ENCODE measurements at places on chromosomes 16 and 17.

- DNase-seq, result no peak
These were observed 341.5 kb downstream of the SNX29 start for GRCh38 chr16:12317856-12318537.

DNA sequence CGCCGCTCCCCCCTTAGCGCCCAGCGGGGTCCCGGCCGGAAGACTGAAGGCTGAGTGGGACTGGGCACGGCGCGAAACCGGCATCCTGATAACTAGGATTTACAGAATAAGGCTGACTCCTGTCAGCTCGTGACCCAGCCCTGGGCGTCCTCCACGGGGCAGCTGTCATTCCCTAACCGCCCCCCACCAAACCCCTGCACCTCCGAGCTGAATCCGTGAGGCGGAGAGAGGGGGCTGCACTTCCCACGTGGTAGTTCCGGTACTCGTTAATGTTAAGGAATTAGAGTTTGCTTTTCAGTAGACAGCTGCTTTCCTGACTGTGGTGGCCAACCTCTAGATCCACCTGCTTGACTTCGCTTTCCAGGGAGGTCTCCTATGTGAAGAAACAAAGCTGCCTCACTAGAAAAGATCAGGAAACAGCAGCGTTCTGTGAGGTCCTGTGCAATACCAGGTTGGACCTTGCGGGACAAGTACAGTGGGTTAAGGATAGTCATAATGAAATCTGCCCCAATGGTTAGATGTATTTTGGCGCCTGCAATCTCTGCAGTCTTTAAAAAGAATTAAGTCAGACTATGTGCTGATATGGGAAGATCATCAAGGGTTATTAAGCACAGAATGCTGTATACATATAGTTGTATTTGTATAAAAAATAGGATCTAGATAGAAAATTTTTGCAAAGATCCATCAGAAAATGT lies 1.1 kb upstream of the WBP2 start:
- DNase-seq, result no peak

- DNase-seq, result peak; percentile 45
These were observed 28.1 kb upstream of the LGALS9 start for GRCh38 chr17:27602721-27603420.

GRCh38 chr16:72786606-72787005 lies 261.3 kb downstream of the ZFHX3 start:
- no peak for DNase-seq

DNA sequence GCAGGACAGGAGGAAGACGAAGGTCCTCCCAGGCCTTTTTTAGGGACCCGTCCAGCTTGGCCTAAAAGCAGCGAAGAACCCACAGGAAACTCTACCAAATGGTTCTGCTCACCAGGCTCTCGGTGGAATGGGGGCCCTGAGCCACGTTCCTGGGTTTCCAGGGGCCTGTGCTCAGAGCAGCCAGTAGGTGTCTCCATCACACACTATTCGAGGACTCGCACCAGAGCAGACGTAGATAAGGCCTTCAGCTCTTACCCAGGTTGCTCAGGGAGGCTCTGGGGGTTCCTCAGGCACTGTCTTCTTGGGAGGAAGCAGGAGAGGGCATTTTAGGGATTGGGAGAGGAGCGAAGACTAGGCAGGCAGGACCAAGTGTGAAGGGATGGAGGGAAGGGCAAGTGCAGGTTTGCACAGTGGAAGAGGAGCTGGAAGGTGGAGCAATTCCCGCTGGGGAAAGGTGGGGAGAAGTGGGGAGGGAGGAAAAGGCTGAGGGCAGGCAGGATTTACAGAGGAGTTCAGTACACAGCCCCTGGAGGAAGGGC lies 157.1 kb downstream of the RGS9 start:
- peak; percentile 59 for DNase-seq

DNA sequence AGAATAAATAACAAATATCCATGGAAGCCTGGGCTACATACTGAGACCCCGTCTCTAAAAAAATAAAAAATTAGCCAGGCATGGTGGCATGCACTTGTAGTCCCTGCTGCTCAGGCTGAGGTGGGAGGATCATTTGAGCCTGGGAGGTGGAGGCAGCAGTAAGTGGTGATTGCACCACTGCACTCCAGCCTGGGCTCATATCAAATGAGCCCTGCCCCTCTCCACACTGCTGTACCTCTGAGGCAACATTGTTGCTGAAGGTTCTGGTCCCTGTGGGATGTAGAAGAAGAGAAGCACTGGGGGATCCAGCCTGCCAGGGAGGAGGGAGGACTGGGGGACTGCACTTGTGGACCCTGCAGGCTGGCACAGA lies 11.4 kb upstream of the ARHGAP23 start:
- DNase-seq, result no peak

- no peak for DNase-seq
These were observed 4.3 kb upstream of the KRTAP3-1 start for GRCh38 chr17:41013181-41013580.

DNA sequence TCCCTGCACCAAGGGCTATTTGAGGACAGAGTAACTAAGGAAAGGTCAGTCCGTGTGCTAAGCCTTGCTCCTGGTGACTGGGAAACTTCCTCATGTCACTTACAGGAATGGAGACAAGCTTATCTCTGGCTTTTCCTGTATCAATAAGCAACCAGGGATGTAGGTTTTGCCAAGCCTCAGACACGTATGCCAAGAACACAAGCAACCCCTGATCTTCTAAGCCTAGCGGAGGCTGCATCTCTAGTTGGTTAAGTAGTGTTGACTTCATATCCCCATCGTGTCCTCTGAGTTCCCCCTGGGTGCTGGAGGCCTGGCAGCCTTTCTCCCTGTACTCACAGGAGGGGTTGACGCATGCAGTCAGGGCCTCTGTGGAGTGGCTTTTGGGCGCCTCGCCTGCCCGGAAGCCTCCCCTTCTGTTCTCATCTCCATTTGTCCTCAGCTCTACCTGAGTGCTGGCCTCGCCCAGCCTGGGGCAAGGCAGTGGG lies 1.4 kb upstream of the C1QTNF1 start:
- DNase-seq, result no peak

DNA sequence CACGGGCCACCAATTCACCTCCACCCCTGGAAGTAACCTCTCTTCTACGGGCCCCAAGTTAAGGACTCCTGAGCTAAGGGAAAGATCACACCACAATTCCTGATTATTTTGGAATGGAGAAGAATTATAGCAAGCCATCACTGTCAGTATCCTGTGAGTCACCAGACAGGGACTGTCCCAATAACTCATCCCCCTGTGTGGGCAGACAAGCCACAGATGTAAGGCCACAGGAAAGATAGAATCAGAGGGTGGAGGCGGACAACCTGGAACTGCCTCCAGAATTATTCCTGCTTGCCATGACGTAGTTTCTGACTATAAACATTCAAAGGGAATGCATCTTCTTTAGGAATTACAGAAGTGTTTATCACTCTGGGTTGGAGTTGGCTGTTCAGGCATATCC lies 5.8 kb upstream of the MYO1D start:
- DNase-seq, result no peak

DNA sequence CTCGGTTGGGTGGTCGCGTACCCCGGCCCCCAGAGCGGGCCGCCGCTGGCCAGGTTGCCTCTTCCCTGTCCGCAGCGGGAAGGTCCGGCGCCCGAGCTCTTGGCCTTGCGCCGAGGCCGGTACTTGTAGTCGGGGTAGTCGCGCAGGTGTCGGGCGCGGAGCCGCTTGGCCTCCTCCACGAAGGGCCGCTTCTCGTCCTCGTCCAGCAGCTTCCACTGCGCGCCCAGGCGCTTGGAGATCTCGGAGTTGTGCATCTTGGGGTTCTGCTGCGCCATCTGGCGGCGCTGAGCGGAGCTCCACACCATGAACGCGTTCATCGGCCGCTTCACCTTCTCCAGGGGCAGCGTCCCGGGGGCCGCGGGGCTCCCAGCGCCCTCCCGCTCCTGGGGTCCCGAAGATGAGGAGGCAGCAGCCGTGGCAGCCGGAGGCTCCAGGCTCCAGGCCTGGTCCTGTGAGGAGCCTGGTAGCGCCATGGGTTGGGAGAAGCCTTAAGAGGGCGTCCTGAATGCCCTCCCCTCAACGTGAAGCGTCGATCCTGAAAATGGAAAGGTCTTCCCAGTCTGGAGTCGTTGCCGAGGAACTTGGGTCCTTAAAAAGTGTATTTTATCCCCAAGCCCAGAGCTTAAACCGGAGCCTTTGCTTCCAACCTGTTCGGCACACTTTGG lies 558 bp downstream of the SOX15 start:
- DNase-seq, result peak; percentile 84

GRCh38 chr17:83195330-83196023 lies 116.1 kb downstream of the METRNL start:
- peak; percentile 97 for DNase-seq

DNA sequence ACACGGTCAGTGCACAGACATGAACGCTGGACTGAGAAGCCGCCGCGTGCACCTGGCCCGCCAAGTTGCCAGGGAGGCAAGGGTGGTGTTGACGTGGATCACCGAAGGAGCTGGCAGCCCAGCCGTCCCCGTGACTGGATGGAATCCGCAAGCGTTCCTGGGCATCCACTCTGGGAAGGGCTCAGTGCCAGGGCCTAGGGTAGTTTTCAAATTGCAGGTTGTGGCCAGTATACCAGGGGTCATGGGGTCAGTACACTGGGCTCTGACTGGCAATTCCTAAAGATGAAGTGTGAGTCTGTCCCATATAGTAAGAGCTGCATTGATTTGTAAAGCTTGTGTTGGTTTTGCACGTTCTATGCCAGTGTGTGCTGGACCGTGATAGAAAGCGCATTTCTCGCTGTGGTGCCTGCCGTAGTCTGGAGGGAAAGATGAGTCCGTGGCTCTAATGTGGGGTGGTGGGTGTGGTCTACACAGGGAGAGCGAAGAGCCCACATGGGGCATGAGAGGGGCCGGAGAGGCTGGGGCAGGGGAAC lies 21.1 kb upstream of the METRNL start:
- no peak for DNase-seq

GRCh38 chr17:8283356-8283755 lies 5.1 kb upstream of the RANGRF start:
- DNase-seq, result no peak

DNA sequence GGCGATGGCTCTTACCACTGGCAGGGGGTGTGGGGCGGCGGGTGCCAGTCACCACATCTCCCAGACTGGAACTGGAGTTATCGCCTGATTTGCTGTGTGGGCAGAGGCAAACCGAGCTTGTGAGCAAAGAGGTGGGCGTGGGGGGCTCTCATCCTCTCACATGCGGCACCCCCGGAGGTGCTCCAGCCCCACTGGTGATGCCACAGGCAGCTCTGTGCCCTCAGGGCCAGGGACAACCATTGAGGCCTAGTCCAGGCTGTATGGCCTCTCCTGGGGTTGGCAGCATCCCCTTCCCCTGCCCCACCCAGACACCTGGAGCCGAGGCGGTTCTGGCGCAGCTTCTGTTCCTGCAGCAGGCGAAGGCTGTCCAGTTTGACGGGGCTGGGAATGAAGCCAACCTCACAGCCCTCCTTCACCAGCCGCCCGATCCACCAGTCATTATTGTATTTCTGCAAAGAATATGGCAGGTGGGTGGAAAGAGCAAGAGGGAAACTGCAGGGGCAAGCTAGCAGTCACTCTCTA lies 10.9 kb downstream of the CACNB1 start:
- no peak for DNase-seq

GRCh38 chr17:41663451-41664171 lies 25.1 kb upstream of the EIF1 start:
- DNase-seq, result no peak

DNA sequence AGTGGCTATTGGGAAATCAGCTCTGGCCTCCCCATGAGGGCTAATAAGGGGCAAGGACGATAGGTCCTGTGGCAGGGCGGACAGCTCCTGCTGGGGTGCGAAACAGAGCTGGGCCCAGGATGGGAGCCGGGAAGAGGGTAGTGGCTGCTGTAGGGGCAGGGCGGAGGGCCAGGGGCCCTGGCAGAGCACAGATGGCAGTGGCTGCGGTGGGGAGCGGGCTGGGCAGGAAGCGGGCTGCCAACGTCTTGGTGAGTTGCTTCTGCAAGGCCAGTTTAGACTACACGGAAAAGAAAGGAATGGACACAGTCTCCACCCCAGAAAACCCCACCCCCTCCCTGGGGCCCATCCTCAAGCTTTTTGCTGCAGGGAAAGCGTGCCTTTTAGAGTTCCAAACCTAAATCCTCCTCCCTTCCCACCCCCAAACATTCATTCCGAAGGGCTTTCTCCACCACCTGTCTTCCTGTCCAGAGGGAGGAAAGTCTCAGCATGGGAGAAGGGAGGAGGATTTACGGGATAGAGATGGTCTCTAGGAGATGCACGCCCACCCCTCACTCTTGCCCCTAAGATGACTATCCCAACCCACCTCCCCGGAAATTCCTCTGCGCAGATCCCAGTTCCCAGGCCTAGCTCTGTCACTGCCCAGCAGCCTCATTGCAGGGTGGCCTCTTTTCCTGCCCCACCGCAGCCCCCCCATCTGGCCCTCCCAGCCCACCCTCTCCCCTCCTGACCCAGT lies 7.1 kb downstream of the NKIRAS2 start:
- DNase-seq, result no peak

- DNase-seq, result no peak
These were observed 1.9 kb downstream of the AANAT start for GRCh38 chr17:76469076-76469990.

- no peak for DNase-seq
These were observed 8.8 kb downstream of the NKD1 start for GRCh38 chr16:50557046-50557445.

DNA sequence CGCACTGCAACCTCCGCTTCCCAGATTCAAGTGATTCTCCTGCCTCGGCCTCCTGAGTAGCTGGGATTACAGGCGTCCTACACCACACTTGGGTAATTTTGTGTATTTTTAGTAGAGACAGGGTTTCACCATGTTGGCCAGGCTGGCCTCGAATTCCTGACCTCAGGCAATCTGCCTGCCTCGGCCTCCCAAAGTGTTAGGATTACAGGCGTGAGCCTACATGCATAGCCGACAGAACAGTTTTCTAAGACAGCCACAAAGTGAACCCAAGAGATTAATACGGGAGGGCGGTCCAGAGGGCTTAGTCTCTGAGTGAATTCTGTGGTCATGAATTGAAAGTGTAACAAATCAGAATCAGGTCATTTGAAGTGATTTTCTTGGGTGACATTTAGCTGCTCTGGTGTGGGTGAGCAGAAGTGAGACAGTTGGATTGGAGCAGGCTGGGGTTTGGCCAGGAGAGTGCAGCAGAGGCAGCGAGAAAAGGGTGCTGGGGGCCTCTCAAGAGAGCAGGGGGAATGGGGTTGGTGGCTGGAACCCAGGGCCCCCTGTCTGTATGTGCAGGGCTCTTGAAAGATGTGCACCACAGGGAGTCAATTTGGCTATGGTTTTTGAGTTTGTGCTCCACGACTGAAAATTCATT lies 231.4 kb upstream of the WSCD1 start:
- DNase-seq, result no peak

DNA sequence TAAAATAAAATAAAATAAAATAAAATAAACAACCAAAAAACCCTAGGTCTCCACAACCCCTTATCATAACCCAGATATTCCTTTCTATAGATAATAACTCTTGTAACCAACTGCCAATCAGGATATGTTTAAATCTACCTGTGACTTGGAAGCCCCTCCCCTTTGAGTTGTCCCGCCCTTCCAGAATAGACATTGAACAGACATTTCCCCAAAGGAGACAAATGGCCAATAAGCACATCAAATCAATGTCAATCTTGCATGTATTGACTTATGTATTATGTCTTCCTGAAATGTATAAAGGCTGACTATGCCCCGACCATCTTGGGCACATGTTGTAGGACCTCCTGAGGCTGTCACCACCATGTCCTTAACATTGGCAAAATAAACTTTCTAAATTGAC lies 1.5 kb upstream of the MAPK7 start:
- DNase-seq, result no peak

Measured in fibroblast of gingiva (primary cell).